Hippocampal formation (tissue), 2 donors: ENCODE measurements at places on chromosomes 1 and 21.
A peak's percentile ranks its signal among the peaks of the same experiment; 100 is the strongest.

GRCh38 chr21:29529139-29529538, 230.4 kb downstream of the BACH1 start:
- DNase-seq = no peak

DNA sequence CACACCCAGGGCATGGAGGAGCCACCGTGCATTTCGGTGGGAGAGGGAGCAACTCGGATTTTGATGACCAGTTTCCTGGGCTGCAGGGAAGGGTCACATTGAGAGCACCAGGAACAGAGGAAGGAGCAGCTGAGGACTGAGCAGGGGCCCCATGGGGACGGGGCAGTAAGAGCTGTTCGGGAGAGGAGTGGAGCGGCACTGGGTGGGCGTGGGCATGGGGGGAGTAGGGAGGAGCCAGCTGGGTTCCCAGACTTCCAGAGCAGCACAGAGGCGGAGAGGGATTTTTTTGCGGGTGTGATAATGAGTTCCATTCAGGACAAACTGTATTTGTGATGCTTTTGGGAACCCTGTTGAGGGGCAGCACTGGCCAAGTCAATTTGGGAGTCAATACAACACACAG, 17.4 kb upstream of the GPR153 start:
- no peak for DNase-seq

GRCh38 chr1:52553362-52554266, 722 bp upstream of the TUT4 start:
- DNase-seq = peak; percentile 79

DNA sequence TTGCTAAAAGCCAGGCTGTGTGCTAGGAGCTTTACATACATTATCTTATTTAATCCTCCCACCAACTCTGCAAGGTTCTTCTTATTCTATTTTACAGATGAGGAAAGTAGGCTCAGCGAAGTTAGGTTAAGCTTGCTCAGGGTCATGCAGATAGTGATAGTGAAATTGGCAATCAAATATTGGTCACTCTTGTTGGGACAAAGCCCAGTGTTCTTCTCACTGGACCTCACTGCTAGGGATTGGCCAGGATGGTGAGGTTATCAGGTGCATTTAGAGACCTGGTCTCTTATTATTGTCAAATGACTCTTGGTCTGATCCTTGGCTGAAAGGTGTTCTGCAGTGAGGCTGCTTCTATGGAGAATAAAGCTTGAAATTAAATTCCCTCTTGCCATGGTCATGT, 145.1 kb downstream of the CNIH3 start:
- no peak for DNase-seq

DNA sequence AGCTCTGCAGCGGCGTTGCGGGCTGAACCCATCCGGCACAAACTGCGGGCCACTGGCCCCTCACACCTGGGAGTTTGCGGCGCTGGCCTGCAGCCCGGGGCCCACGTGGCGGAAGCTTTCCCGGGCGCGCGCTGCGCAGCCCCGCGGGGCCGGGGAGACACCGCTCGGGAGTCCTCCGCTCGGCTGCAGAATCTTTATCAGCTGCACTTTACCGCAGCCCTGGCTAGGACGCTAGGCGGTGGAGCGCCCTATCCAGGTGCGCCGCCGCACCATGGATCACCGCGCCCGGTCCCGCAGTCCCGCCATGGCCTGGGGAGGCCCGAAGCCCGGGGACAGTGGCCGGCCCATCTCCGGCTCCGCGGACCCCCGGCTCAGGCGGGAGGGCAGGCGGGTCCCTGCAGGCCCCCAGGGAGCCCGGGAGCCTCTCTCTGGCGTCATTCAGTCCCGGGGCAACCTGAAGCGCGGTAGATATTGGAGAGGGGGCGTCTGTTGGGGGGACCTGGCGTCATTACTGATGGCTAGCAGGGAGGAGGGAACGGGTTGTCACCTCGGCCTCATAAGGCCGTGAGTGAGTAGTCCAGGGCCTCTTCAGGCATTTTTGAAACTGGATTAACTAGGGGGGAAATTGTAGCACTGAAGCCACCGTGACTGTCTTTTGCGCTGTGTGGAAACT, 5.7 kb upstream of the OLIG2 start:
- DNase-seq = no peak

DNA sequence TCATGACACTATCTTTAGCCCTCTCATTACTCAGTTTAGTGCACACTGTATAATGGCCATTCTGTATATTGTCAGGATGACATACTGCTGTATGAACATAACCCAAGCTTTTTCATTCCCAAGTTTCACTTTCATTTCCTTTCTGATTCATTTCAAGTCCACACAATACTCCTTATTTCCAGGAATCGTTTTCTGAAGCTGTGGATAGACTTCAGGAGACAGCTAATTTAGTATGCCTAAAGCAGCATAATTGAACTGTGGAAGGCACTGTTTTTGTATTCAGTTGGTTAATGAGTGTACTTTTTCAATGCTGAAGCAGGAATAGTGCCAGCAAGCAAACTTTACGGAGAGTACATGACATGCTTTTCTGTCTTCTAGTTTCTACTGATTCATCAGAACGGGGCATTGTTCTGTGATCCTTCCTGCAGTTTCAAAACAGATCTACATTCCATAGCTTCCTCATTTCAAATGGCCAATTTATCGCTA, 578.5 kb upstream of the ZP4 start:
- peak; percentile 11 for DNase-seq

DNA sequence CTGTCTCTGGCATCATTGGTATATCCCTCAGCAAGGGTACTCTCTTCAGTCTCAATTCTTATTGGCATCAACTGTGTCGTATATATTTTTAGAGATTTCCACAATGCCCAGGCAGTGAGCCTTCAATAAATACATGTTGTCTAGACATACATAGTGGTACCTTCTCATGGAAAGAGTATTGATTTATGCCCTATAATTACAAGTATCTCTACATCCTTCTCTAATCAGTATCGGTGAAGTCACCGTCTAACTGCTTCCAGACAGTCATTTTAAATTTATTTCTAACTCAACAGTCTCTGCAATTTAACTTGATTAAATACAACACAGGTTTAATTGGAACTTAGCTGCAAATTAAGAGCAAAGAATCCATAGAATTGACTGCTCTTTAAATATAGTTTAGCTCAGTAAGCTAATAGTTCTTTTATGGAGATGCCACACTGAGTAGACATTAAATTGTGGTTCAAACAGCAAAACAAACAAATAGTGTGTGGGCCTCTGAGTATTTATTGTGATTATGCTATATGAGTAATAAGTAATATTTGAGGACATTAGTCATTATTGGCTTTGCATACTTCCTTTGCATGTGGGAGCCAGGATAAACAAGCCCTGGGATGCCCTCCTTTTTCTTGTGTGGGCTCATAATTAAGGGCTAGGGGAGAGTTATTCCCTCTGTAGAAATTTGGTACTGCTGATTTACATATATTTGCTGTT, 126.9 kb upstream of the DUSP10 start:
- no peak for DNase-seq

DNA sequence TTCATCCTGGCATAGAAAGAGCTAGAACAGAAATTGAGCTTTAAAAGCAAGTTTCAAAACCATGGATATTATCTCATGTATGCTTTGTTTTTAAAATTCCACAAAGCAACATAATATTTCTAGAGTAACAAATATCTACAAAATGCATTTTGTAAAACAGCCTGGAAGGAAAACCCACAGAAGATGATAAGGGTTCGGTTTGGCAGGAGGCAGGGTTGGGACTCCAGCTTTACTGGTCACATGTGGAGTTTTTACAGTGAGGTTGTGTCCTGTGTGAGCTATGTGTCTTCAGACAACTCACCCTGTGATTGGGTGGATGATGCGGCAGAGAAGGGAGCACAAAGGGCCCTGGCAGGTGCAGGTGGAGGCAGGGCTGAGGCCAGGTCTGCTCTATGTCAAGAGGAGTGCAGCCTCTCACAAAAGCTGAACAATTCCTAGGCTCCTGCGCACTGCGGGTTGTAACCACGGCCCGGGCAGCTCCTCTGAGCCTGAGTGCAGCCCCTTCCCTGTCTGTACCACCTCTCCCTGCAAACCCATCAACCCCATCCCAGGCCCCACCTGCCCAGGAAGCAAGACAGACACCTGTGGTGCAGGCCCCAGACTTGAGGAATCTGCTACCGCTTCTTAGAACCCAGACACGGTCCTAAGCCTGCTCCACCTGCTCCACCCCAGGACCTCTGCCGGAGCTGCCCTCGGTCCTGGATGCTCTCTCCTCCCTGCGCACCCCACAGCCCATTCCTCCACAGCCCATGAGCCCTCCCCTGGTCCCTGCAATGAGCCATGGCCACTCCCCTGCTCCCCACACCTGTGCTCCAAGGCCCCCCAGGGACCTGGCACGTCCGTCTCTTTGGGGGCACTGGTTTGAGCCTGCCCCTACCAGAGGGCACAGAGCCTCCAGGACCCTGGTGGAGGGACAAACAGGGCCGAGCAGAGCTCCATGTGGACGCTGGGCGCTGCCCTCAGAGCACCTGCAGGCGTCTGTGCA, 2.8 kb upstream of the COL18A1 start:
- no peak for DNase-seq

- peak; percentile 63 for DNase-seq
These were observed 41.6 kb upstream of the USP1 start for GRCh38 chr1:62395291-62395690.
